ENCODE measurements at places on chromosomes 7 and 10.

DNA sequence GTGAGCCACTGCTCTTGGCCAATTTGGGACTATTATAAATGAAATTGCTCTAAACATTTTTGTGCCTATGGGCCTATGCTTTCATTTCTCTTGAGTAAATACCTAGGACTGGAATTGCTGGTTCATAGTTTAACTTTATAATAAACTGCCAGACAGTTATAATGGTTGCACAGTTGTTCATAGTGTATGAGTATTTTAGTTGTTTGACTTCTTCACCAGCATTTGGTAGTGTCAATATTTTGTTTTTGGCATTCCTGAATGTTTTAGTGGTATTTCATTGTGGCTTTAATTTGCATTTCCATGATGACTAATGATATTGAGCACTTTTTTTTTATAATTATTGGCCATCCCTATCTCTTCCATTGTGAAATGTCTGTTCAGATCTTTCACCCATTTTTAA lies 29.5 kb downstream of the PLEKHA8 start:
- no peak for DNase-seq

GRCh38 chr10:97013568-97013967 lies 172.2 kb downstream of the SLIT1 start:
- DNase-seq = no peak

DNA sequence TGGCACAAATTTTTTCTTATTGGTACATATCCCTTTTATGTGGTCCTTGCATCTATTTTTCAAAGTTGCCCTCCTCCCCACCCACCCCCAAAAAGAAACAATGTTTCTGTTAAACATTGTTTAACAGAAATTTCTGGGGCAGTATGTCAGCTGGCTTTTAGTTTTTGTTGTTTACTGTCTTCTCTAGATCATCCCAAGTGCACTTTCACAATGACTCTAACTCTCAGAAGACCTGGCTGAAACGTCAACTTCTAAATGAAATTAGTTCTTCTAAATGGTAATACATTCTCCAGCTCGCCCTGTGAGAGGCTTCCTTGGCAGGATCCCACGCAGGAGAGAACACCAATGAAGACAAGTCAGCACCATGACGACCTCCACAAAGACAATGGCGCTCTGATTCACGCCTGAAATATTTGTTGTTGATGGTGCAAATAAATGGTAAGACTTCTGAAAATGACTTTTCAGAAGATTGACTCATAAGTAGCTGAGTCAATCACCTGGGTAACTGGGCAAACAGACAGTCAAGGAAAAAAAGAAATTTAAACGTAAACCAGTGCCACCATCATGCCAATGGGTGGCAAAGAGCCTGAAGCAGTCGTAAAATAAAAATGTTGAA lies 293.7 kb downstream of the FZD1 start:
- DNase-seq = no peak

- no peak for DNase-seq
Observed at GRCh38 chr10:6065406-6065805, 3.2 kb upstream of the IL2RA start.

GRCh38 chr10:33419311-33419710 lies 84.8 kb upstream of the NRP1 start:
- no peak for DNase-seq

DNA sequence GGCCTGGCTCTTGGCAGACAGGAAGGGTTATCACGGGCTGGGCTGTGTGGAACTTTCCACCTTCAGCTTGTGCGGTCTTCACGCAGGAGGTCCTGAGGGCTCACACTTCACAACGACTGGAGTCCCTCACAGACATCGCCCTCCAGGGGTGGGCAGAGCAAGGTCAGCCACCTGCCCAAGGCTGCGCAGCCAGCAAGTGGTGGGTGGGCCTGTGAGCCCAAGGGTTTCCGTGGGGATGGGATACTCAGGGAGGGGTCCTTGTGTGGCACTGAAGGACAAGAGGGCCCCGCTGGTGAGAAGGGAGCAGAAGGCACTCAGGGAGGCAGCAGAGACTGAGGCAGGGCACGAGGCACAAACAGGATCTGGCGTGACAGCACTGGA lies 22.0 kb downstream of the PDIA4 start:
- DNase-seq = no peak

GRCh38 chr7:128201690-128202085 lies 39.4 kb upstream of the LEP start:
- no peak for DNase-seq

- DNase-seq = no peak
Observed at GRCh38 chr7:2734751-2735571, 47.0 kb downstream of the AMZ1 start.

- DNase-seq = no peak
Observed at GRCh38 chr7:157937406-157937805, 600.6 kb downstream of the DNAJB6 start.

DNA sequence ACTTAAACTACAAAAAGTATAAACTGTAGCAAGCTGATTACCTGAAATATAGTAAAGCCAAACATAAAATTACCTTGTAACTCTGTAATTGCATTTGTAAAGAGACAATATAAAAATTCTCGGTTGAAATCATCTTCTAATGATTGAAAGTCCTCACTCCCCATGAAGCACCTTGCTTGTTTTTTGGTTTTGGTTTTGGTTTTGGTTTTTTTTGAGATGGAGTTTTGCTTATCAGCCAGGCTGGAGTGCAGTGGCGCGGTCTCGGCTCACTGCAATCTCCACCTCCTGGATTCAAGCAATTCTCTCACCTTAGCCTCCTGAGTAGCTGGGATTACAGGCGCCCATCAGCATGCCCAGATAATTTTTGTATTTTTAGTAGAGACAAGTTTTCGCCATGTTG lies 33.9 kb upstream of the GPR37 start:
- DNase-seq = no peak

DNA sequence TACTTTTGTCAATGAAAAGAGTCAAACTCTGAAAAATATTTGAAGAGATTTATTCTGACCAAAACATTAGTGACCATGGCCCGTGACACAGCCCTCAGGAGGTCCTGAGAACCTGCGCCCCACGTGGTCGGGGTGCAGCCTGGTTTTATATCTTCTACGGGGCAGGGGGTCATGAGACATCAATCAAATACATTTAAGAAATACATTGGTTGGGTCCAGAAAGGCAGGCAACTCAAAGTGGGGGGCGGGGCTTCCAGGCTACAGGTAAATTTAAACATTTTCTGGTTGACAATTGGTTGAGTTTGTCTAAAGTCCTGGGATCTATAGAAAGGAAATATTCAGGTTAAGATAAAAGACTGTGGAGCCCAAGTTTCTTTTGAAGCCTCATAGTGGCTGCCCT lies 34.8 kb upstream of the BNIP3 start:
- DNase-seq = no peak

DNA sequence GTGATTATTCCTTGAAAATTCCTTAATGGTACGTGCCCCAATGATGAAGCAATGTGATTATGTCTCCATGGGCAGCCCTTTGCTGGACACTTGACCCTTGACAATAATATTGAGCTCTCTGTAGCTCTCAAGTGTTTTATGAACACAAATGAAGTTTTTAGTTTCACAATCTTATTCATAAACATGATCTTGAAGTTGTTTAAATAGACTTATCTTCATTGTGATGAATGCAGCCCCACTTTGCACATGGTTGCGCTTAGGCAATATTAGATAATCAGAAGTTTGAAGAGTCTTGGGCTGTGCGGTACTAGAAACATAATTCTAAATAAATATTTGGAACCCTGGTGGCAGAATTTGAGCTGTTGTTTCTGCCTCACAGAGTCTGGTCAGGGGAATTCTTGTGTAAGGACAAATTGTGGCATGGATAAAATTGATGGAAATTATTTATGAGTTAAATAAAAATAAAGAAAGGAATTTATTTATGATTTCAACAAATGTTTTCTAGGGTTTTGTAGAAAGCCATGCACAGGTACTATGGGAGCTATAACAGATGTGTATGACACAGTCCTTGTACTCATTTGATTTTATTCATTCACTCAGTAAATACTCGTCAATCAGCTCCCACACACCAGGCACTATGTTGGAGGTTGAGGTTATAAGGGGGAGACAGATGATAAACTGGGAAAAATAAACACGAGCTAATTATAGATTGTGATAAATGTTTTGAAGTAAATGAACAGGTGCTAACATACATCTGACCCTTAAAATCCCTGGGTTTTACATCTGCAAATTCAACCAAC lies 217.9 kb downstream of the GALNT17 start:
- no peak for DNase-seq

DNA sequence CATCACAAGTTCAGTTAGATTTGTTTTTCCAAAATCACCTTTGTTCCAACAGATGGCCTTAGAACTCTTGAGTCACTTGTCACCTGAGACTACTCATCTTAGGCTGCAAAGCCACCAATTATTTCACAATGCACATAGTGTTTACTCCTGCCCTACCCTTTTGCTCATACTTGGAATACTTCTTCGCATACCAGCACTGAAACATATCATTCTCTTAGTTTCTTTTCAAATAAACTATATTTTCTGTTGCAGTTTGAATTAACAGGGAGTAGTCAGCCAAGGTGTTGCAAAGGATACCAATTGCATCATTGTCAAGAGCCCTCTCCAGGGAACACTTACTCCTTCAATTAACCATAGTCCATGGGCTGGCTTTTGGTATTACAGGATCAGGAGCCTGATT lies 71.0 kb downstream of the CASD1 start:
- no peak for DNase-seq

DNA sequence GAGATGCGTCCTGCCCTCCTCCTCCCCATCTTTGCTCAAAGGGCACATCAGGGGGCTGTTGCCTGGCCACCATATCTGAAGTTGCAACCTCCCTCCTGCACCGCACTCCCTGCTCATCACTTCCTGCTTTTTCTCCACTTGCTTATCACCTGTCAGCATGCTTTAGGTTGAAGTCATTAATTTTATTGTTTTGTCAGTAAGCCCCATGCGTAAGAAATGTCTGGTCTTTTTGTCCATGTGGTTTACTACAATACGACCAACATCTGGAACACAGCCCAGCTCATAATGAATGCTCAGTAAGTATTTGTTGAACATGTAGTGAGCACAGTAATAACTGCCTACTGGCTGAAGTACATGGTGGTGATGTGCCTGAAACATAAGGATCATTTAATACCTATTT lies 71.6 kb upstream of the GJD4 start:
- no peak for DNase-seq

DNA sequence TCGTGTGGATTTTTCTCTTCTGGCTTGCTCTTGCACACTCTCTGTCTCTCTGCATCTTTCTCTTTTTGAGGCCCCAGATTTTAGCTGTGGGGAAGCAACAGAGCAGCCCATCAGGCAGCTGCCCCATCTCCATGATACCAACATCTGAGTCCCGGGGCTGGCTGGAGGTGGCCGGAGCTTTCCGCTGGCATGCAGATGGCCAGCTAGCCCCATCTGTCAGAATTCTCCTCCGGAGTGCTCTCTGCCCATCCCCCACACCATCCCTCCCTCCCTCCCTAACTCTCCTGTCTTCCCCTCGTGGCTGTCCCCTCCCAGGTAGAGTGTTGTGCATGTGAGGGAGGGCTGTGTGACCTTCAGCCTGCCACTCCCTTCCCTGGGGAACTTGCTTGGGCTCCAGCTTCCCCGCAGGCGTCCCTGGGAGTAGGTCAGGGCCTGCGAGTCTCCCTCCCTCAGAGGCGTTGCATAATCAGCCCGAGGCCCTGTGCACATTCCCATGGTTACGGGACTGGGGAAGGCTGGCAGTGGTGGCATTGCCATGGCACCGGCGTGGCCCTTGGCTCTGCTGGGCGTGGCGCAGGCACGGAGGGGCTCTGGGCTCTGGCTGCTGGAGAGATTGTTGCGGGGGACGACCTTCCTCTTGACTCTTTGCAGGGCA lies 24.7 kb downstream of the GHRHR start:
- no peak for DNase-seq

- DNase-seq = peak; percentile 25
Observed at GRCh38 chr7:67484244-67484751, 487.7 kb downstream of the TYW1 start.

DNA sequence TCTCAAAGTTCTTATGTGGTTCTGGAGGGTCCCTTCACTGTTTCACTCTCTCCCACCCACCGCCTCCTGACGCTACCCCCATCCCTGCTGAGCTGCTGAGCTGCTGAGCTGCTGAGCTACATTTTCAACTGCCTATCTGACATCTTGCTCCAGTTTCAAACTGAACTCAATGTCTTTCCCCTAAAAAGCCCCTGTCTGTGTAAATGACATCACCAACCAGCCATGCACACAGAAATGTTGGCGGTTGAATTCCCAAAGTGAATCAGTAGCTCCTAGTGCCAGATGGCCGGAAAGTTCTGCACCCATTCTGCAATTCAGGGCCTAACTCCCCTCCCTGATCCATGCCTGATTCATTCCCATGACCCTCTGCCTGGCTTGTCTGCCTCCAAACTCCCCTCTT lies 71.2 kb downstream of the WNT2 start:
- DNase-seq = no peak

DNA sequence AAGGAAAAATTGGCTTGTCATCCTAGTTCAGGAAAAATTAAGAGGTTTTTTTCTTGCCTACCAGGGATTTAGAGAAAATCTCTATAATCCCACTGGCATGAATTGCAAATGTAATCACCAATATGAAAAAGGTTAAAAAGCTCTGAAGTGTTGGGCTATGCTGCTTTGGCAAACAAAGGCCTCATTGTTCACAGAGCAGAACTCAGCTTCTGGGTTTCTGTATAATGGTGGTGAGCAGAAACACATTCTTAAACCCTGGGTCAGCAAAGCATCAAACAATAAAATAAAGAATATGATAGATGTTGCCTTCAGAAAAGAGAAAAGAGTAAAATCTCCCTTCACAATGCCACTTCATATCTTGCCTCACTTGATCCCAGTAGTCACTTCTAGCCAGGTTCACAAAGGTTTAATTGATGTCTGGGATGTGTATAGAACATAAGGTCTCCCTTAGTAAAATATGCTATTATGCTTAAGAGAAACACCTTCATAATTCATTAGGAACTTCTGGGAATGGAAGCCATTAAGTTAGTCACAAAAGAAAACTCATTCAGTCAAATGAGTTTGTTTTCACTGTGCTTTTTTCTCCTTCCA lies 1255.5 kb upstream of the PHF14 start:
- DNase-seq = no peak

DNA sequence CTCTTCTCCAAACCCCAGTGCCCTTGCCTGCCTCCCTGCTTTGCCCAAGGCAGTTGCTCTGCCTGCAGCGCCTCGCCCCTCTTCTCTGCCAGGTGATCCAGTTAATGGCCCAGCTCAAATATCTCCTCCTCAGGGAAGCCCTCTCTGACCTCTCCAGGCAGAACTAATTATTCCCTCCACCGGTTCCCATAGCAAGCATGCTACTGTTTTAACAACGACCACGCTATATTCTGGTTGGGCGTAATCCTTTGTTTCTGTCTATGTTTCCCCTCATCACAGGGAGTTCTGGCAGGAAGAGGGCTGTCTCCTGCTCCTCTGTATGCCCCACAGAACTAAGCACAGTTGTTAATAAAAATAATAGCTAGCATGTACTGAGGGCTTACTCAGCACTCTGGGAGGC lies 36.8 kb upstream of the R3HCC1L start:
- no peak for DNase-seq

All from omental fat pad (tissue), 4 donors.